Esophagus muscularis mucosa (tissue), 4 donors: ENCODE measurements at places on chromosomes 7 and 10. TPM values are rescaled to one million over a fixed set of nuclear protein-coding genes. Genes with fewer than 3 reads are reported as not detected.

The OPN4 gene
- 0.32 TPM for total RNA-seq

The A1CF gene
- total RNA-seq = not detected

DNA sequence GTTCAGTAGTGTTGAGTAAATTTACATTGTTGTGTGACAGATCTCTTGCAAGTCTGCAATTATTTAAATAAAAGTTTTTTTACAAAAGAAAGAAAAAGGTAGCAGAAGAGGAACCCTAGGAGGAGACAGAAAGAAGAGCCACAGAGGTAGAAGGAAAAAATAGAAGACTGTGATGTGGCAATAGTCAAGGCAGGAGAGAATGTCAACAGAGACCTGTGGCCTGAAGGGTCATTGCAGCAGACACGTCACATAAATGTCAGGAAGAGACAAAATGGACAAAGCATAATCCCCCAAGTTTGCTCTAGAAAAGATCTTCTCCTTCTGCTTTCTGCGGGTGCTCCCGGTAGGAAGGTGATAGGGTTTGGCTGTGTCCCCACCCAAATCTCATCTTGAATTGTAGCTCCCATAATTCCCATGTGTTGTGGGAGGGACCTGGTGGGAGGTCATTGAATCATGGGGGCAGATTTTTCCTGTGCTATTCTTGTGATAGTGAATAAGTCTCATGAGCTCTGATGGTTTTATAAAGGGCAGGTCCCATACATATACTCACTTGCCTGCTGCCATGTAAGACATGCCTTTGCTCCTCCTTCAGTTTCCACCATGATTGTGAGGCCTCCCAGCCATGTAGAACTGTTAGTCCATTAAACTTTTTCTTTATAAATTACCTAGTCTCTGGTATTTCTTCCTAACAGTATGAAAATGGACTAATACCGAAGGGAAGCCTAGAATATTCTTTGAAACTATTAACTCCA is 41.1 kb upstream of the KDM7A start:
- H3K27ac ChIP-seq = no peak overlapping the region
- no peaks in the 10 kb centered on the region for H3K36me3 ChIP-seq
- H3K4me3 ChIP-seq = no peak overlapping the region
- no peak for DNase-seq
- H3K27me3 ChIP-seq = no peaks in the 10 kb centered on the region

The VENTX gene
- 2.3 TPM for total RNA-seq

DNA sequence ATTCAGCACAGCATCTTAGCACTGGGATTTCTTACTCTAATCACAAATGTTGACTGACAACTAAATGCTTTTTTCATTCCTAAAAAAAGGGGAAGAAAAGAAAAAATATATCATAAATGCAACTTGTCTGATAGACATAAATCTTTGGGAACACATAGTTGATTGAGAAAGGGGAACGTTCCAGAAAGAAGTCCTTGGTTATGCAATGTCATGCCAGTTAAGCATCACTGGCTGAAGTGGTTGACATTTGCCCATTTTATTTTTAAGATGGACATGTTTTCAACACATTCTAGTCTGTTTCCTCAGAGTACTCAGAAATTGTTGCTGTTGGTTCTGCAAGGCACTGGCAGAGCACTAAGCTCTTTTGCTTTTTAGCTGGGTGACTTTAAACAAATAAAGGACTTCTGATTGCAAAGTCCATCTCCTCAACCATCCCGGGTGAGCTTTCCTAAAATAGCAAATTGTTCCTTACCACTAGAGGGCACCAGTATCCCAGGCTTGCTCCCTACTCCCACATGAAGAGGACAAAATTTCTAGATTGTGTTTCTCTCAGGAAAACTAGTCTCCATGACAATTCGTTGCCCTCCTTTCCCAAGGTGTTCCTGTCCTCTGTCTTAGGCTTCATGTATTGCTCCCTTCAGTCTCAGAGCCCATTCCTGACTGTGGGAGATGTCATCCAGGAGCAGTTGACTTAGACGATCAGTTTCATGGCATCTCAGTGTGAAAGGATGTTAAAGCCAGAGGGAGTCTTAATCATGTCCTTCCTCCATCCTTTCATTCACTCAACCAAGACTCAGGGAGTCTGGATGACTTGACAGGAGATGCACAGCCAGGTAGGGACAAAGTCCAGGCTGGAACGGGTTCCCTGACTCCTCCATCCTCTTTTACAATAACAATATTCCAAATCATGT is 23.9 kb downstream of the OPALIN start:
- H3K27ac ChIP-seq = no peak overlapping the region
- no peak for DNase-seq

The ING3 gene
- 12.6 TPM for total RNA-seq

The PDZD7 gene
- 0.75 TPM for total RNA-seq

The STOX1 gene
- total RNA-seq = 10.8 TPM

The CAV1 gene
- total RNA-seq = 571 TPM
